Stimulated activated CD4-positive, alpha-beta T cell treated with anti-CD3 and anti-CD28 coated beads, TNF-alpha, amount 100 ng/mL, for 48 hours (primary cell): ENCODE measurements at places on chromosomes 4 and X.

GRCh38 chrX:71100581-71101505, 5.2 kb downstream of the FOXO4 start:
- DNase-seq, result no peak

- no peak for DNase-seq
These were observed 25.1 kb downstream of the UGDH start for GRCh38 chr4:39502019-39502663.

DNA sequence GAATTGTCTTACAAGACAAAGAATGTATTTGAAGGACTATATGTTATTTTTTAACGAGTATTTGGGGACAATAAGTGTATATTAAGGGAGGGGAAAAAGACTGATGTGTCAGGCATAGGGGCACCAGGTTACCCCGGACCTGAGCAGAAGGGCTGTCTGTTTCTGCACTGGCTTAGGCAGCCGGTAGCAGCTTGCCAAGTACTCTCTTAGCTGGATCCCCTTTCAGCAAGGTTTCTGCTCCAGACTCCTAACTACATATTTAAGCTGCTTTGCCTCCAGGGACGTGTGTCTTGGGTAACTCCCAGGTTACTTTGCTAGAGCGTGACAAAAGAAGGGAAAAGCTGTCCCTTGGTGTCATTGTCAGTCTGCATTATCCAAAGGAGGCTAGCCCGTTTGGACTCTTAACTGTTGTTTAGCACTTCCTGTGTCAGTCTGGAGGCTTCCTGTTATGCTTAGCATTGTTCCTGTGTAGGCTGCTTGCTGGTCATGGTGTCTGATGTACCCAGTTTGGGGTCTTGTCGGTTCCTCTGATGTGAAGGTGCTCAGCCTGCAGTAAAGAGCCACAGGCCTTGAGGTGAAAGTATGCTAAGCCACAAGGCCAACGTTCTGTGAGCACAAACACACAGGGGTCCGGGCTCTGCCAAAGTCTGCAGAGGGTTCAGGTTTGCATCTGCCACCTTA, 11.6 kb downstream of the CXCR3 start:
- DNase-seq, result no peak

DNA sequence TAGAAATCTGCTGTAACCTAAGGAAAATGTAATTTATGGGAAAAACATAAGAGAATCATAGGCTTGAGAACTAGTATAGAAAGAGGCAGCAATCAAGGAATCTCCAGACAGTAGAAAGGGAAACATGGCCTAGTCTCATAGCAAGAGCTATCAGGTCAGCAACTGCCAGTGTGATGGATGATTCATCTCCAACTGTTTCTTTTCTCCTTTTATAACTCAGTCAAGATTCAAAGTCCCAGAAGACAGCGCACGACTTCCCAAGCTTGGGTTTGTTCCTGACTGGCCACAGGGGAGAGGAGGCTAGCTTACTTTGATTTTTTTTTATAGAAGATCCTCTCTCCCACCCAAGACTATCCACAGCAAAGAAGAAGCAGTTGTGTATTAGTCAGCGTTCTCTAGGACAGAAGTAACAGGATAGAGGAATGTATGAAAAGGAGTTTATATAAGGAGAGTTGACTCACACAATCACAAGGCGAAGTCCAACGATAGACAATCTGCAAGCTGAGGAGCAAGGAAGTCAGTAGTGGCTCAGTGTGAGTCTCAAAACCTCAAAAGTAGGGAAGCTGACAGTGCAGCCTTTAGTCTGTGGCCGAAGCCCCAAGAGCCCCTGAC, 181.5 kb downstream of the GC start:
- no peak for DNase-seq

- DNase-seq, result peak; percentile 21
These were observed 219.0 kb upstream of the CPEB2 start for GRCh38 chr4:14783011-14783877.

- no peak for DNase-seq
These were observed 1.2 kb downstream of the CXCL2 start for GRCh38 chr4:74097631-74098426.

DNA sequence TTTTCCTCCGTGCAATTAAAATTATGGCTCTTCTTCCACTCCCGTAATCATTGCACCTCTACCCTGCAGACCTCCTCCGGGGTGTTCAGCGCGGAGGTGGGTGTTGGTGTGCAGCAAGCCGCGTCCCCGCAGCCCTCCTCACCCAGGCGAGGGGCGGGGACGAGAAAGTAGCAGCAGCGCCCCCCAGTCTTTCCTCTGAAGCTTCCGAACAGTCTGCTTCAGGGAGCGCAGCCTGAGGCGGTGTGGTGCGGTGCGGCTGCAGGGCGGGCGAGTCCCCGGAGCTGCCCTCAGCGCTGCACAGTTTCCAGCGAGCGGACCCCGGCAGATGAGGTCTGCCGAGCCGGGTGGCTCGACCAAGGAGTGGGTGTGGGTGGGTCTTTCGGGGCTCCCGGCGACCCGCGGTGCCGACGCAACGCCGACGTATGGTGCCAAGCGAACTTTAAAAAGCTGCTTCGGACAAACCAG, at the start of gene FRAS1:
Gene FRAS1, plus strand, starts transcription at position 189 of the 465 bp plus-strand sequence. CDS start 687 bp downstream, outside the sequence.
- DNase-seq, result no peak

GRCh38 chr4:176920694-176921093, 128.0 kb upstream of the VEGFC start:
- no peak for DNase-seq

- DNase-seq, result no peak
These were observed 52.3 kb upstream of the EDNRA start for GRCh38 chr4:147428583-147428982.

- no peak for DNase-seq
These were observed 122.1 kb downstream of the ANKRD50 start for GRCh38 chr4:124590480-124590879.

- no peak for DNase-seq
These were observed 161.4 kb downstream of the RAB28 start for GRCh38 chr4:13322681-13323101.

- DNase-seq, result no peak
These were observed 197.0 kb downstream of the CAMK2D start for GRCh38 chr4:113564493-113564892.
